NCI-H510A (cell line): ENCODE measurements at places on chromosomes 11 and 22.

DNA sequence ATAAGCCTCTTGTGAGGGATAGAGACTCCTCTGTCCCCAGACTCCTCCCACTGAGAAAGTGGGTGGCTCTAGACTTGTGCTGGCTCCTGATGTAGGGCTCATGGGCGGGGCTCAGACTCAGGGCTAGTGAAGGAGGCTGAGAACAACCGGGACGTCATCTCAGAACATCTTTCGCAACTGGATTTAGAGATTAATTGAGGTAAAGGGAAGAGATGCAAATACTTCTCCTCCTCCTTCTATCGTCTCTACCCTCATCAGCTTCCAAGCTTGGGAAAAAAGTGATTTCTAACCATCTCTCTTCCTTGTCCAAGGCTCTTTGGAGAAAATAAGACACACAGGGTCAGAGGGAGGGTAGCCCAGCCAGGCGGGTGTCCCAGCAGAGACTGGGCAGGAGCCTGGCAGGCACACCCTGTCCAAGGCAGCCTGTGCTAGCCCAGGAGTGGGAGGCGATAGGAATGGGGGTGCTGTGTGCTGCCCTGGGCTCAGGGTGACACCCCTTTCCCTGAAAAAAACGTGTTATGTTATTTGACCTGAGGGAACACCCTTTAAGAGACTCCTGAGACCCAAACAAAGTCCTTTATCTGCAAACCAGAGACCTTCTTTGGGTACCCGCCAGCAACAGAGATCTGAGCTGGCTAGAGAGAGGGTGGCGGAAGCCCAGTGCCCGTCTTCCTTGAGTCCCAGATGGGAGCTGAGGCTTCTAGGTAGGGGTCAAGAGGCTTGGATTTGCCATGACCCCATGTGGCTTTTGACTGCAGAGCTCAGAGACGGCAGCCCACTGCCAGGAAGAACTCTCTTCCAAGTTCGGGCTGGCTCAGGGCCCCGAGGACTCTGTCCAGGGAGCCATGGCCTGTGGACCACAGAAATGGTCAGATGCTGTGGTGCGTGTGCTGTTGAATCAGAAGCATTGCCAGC lies 160.9 kb downstream of the ADAMTS15 start:
- DNase-seq = no peak

- no peak for DNase-seq
Measured at GRCh38 chr11:76630600-76631281, 39.8 kb downstream of the LRRC32 start.

- no peak for DNase-seq
Measured at GRCh38 chr11:112523031-112523430, 262.4 kb upstream of the PLET1 start.

DNA sequence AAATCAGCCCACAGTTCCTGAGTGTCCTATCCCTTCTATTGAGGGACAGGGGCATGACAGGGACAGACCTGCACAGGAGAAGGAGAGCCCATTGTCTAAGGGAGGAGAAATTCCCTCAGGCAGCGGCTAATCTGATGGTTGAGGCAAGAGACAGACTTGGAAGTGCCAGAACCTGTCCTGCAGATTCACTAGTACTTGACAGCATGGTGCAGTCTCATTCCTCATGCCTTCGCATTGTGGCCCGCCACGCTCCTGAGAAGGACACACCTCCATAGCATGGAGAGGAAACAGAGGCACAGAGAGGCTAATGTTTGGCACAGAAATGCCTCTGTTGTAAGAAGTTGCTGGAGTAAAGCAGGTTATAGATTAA lies 3.2 kb downstream of the P2RY6 start:
- no peak for DNase-seq

GRCh38 chr11:71927820-71928736 lies at the start of gene XNDC1N:
Gene XNDC1N, minus strand, starts transcription at chr11:71928594. Its CDS starts 5,241 bp downstream, at chr11:71923353.
- DNase-seq = peak; percentile 76
